ENCODE measurements at places on chromosomes 2 and 18.

GRCh38 chr2:191846515-191847476, at the start of gene CAVIN2:
TSS of gene CAVIN2 (minus strand) at chr2:191847088. CDS start at chr2:191846925, 163 bp downstream.
- DNase-seq, result peak; percentile 90

DNA sequence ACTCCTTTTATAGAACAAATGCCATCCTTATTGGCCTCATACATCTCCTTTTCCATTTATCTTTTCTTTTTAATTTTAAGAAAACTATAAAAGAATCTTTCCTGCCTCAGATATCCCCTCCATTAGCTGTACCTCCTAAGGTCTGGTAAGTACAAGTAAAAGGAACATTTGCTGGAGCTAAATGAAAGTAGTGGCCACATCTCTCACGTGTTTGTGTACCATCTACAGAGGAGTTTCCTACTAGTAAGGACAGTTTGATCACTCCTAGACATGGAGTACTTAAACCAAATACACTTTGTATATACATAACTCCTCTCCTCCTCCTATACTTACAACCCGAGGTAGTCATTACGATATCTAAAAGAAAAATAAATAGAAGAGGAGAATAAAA, 504.8 kb downstream of the LRRTM4 start:
- no peak for DNase-seq

DNA sequence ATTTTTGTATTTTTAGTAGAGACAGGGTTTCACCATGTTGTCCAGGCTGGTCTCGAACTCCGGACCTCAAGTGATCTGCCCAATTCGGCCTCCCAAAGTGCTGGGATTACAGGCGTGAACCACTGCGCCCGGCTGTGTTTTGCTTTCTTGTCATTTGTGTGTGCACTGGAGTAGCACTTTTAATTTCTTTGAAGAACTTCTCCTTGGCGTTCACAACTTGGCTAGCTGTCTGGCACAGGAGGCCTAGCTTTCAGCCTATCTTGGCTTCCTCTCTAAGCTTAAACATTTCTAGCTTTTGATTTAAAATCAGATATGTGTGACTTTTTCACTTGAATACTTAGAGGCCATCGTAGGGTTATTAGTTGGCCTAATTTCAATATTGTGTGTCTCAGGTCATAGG, 93.0 kb downstream of the COMMD1 start:
- DNase-seq, result no peak

GRCh38 chr2:216991563-216991962, 131.7 kb upstream of the TNP1 start:
- peak; percentile 36 for DNase-seq

DNA sequence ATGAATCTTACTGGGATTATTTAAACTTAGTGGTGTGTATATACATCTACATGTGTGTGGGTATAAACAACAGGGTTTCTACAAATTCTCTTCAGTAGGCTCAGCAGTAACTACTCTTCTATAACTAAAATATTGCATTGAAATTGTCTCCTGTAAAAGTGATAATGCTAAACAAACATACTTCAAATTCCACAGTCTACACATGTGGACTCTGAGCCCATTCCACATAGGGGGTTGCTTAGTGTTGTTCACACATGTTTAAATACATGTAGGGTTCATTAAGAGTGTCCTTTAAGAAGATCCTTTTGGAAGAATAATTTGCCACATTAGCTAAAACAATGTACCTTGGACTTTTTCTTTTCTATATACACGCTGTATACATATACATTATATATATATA, 152.8 kb upstream of the VRK2 start:
- DNase-seq, result no peak

DNA sequence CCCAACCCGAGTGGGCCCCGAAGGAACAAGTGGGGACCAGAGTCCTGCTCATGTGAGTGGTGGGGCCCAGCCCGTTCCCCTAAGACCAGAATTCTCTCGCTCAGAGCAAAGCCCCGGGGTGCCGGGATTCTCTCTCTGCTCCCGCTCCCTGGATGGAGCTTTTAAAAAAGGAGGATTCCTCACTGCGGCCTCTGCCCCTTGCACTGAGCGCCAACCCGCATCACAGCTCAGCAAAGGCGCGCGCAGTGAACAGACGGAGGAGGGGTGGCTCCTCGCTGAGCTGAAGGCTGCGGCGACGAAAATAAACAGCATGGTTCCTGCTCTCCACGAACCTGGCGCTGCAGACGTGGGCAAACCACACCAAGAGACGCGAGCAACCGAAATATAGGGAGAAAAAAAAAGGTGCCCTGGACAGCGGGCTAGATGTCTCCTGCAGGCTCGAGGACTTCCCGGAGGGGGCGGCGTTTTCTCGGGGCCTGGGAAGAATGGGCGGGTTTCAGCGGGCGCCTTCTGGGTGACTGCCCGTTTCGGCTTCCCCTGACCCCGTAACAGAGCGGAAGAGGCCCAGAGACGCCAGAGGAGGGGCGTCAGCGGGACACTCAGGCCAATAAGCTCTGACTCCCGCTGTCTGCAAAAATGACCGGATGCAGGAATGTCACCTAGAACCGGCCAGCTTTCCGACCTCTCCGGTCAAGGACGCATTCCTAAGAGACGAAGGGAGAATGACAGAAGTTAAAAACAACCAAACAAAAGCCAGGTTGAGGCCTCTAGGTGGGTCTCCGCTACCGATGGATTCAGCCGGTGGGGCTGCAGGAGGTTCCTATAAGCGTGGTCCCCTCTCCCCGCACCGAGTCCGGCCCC, 819 bp upstream of the KLF11 start:
- peak; percentile 61 for DNase-seq

GRCh38 chr2:170420961-170421687, 243.2 kb downstream of the MYO3B start:
- no peak for DNase-seq

GRCh38 chr2:212882626-212883025, 268.8 kb downstream of the IKZF2 start:
- DNase-seq, result no peak
